ENCODE measurements at places on chromosomes 4 and X.

DNA sequence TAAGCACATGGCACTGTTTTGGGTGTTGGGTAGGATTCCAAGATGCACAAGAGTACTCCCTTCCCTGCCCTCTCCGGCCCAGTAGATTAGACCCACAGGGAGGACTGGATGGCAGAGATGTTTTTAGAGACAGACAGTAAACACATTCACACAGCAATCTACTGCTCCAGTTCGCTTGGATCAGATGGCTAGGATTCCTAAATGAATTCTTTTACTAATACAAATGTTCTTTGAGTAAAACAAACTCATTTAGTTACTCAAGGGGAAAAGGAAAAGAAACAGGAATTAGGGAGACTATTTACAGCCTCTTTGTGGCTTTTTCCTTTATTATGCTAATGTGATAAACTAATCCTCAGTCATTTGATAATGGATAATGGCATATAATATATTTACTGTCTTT, 5.9 kb downstream of the SNX25 start:
- no peak for DNase-seq

DNA sequence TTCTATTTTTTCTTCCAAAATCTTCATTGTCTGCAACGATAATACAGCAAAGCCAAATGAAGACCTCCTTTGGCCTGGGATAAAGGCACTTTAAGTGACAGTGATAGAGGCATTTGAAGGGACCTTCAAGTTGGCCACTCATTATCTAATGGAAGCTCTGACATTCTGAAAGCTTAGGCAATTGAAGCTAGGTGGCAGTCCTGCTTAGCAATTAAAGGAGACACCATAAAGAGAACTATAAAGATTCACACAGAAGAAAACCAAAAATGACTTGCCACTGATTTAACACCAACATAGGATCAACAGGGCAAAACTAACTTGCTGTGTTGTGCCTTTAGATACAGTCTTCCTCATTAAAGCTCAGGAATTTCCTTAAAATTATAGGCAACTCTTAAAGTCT, 103.3 kb upstream of the TSPAN7 start:
- no peak for DNase-seq

DNA sequence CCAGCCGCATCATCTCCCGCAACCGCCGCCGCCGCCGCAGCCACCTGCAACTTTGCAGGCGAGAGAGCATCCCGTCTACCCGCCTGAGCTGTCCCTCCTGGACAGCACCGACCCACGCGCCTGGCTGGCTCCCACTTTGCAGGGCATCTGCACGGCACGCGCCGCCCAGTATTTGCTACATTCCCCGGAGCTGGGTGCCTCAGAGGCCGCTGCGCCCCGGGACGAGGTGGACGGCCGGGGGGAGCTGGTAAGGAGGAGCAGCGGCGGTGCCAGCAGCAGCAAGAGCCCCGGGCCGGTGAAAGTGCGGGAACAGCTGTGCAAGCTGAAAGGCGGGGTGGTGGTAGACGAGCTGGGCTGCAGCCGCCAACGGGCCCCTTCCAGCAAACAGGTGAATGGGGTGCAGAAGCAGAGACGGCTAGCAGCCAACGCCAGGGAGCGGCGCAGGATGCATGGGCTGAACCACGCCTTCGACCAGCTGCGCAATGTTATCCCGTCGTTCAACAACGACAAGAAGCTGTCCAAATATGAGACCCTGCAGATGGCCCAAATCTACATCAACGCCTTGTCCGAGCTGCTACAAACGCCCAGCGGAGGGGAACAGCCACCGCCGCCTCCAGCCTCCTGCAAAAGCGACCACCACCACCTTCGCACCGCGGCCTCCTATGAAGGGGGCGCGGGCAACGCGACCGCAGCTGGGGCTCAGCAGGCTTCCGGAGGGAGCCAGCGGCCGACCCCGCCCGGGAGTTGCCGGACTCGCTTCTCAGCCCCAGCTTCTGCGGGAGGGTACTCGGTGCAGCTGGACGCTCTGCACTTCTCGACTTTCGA, 654 bp downstream of the ATOH1 start:
- DNase-seq, result no peak

DNA sequence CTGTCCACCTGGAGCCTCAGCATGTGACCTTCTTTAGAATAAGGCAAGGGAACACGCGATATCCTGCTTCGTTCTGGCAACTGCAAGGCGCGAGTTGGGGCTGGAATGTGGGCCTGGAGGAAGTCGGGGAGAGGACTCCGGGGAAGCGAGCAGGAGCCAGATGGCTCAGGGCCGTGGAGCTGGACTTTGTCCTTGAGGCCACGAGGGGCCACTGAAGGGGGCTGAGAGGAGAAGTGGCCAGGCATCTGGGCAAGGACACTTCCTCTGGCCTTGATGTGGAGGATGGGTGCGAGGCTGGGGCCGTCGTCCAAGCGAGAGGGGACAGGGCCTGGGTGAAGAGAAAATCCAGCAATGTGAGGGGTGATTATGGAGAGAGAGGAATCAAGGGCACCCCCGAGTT, 12.2 kb upstream of the DUSP9 start:
- DNase-seq, result no peak

DNA sequence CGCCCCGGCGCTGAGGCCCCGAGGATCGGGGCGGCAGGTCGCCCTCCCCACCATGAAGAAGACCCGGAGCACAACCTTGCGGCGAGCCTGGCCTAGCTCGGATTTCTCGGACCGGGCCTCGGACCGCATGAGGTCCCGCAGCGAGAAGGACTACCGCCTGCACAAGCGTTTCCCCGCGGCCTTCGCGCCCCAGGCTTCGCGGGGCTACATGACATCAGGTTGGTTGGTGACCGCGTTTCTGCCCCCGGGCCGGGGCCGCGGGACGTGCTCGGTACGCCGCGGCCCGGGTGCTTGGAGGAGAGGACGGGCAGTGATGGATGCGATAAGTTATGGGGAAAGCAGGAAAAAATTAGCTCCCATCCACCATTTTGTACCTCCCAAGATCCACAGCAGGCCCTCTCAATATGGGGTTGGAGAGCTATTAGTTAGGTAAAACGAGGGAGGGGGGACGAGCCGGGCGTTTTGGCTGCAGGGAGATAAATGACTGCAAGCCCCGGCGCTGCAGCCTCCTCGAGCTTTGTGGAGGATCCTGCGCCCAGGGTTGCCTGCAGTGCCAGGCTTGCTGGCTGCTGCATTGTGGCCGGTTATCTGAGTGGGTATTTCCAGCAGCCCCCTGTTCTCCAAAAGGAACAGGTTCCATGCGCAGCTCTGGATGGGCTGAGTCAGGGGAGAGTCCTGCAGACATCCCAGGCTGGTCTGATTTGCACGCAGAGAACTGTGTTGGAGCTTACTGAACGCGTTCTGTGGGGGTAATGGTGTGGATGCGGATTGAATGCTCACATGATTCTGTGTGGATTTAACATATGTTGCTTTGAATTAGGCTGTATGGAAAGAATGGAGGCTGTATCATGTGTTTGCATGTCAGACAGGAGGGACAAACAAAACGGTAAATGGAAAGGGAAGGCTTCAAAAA, 1.9 kb downstream of the STOX2 start:
- DNase-seq, result no peak

GRCh38 chr4:4362991-4363697, 23.8 kb upstream of the NSG1 start:
- no peak for DNase-seq

DNA sequence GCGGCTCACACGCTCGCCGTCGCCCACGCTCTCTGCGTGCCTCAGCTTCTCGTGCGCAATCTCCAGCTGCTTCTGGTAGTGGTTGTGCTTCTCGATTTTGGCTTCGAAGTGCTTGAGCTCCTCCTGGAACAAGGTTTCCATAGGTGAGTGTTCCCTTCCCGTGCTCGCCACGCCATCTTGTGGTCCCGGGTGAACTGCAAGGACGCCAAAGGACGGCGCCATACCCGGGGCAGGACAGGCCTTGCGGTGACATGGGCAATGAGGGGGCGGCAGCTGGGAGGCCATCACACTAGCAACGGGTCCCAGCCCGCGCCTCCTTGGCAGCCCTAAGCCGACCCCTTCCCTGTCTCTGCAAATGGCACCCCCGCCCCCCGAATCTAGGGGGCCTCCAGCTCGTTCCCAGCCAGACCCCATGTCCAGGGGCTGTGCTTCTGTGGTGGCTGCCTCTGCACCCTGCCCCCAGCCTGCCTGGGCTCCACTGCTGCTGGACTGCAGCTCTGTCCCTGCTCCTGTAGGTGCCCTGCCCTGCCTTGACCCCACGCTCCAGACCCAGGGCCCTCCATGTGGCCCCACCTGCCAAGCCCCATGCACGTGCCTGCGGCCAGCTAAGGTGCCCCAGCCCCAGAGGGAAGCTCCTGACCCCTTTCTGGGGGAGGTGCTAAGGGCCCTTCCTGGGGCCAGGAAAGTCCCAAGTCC, 17.3 kb downstream of the LRPAP1 start:
- DNase-seq, result no peak

DNA sequence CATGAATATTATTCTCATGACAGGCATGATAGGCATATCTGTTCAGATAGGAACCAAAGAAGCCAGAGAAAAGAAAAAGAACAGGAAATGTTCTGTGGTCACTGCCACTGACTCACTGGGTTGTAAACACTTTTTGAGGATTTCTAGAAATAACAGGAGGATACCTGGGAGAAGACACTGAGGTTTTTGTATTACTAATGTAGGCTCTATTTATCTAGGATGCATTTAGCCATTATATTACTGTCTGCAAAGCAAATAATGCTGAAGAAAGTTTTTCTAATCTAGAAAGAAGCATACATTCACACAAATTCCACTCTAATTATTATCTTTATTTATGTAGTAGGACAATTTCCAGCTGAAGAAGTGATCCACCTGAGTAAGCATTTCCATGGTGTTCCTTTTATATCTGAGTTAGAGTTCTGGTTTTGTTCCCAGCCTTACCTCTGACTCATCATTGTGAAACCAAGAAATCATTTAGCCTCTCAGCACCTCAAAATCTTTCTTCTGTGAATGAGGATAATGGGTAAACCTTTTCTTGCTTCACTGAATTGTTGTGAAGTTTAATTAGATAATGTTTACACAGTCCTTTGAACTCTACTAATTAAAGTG, 40.2 kb upstream of the EPGN start:
- DNase-seq, result no peak

- no peak for DNase-seq
These were observed 21.7 kb upstream of the GPM6A start for GRCh38 chr4:175833574-175834311.

GRCh38 chrX:132375941-132376340, 112.9 kb downstream of the MBNL3 start:
- DNase-seq, result no peak

DNA sequence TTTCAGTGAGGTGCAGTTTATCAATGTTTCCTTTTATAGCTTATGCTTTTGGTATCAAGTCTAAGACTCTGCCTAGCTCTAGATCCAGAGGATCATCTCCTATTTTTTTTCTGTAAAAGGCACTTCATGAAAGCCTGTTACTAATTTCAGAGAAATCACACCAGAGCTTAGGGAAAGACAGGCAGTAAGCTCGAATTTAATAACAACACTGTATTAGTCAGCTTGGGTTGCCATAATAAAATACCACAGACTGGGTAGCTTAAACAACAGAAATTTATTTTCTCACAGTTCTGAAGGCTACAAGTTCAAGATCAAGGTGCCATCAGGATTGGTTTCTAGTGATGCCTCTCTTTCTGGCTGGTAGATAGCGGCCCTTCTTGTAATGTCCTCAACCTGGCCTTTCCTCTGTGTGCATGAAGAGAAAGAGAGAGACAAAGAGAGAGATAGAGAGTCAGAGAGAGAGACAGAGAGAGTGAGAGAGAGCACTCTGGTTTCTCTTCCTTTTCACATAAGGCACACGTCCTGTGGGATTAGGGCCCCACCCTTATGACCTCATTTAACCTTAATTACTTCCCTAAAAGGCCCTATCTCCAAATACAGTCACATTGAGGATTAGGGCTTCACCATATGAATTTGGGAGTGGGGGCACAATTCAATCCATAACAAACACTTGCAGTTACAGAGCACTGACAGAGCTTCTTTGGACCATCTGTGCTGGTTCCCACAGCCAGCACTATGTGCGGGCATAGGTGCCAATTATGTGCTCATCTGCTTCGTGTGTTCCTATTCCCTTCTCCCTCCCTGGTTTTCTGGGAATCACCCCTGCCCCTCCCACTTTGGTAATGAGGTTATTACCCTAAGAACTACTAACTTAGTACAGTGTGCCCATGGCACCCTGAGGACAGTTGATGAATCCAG, 114.8 kb upstream of the MED14 start:
- DNase-seq, result no peak

Data from activated B cell treated with CpG ODN at 0.5 μM for 24 hours (primary cell).